ENCODE measurements at places on chromosomes 13 and 19.

DNA sequence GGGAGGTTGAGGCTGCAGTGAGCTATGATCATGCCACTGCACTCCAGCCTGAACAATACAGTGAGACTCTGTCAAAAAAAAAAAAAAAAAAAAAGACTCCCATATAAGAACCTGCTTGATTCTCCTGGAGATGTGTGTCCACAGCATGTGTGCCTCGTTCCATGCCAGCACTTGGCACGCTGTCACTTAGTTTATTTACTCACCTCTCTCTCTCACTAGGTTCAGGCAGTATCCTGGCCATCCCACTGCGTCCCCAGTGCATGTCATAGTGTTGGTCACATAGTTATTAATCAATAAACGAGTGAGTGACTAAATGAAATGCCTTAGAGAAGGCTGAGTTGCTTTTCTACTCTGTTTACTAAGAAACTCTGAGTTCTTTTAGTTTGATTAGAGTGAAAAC is 79.1 kb upstream of the GPR12 start:
- no peak for DNase-seq

GRCh38 chr19:3403489-3404323 is 37.3 kb downstream of the NFIC start:
- DNase-seq: no peak

GRCh38 chr13:24074678-24075077 is 85.8 kb upstream of the SPATA13 start:
- DNase-seq: no peak

DNA sequence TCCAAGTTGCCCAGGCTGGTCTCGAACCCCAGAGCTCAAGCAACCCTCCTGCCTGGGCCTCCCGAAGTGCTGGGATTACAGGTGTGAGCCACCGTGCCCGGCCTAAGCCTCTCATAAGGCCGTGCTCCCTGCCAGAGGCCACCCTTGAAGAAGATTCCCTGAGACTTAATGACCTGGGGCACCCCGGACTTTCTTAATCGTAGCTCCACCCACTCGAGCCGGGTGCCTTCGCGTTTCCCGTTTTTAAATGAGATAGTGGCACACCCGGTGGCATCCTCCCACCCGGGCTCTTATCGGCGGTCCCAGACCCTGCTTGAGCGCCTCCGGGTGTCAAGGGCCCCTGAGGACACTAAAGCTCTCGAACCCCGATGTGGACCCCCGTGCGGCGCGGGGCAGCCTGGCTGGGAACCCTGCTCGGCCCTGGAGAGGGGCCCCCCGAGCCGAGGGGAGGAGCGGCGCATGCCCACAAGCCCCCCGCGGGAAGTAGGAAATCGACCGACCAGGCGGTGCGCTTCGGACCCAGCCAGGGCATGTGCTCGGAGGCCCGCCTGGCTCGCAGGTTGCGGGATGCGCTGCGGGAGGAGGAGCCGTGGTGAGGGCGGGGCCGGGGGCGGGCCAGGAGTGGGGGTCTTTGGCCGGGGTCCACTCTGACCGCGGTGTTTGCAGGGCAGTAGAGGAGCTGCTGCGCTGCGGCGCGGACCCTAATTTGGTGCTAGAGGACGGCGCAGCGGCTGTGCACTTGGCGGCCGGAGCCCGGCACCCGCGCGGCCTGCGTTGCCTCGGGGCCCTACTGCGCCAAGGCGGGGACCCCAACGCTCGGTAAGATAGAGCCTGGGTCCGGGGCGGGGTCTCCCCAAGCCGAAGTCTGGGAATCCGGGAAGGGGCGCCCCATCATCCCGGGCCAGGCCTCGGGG is at the start of gene ANKLE1:
ANKLE1 (plus strand) TSS at position 511 of the 914 bp plus-strand sequence; CDS start at position 531, 20 bp downstream.
- peak; percentile 82 for DNase-seq

GRCh38 chr19:16106121-16106520 is 5.6 kb upstream of the RAB8A start:
- no peak for DNase-seq

- no peak for DNase-seq
Observed at GRCh38 chr13:41645331-41645730, 188.0 kb downstream of the RGCC start.

- DNase-seq: no peak
Observed at GRCh38 chr13:40269086-40269485, 397.4 kb downstream of the FOXO1 start.

- no peak for DNase-seq
Observed at GRCh38 chr19:21047716-21048115, 27.3 kb downstream of the ZNF430 start.

- DNase-seq: no peak
Observed at GRCh38 chr13:72692884-72693514, 34.4 kb downstream of the MZT1 start.

GRCh38 chr13:100658363-100658762 is 16.2 kb downstream of the TMTC4 start:
- no peak for DNase-seq

DNA sequence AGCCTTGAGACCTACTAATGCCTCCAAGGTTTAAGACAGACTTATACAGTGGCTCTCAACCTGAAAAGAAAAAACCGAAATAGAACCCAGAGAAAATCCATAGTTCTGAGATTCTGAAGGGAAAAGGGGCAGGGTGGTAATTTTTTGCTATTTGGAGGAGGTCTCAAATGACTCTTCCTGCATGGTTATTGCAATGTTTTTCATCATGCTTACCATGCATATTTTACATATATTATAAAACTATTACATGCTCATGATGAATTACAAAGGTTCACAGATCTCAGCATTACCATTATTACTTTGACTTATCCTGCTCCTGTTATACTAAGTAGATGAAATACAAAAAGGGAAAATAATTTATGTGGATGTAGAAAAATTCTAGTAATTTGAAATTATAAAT is 47.6 kb downstream of the N4BP2L2 start:
- no peak for DNase-seq

- DNase-seq: no peak
Observed at GRCh38 chr13:75881109-75881775, 245.1 kb downstream of the LMO7 start.

DNA sequence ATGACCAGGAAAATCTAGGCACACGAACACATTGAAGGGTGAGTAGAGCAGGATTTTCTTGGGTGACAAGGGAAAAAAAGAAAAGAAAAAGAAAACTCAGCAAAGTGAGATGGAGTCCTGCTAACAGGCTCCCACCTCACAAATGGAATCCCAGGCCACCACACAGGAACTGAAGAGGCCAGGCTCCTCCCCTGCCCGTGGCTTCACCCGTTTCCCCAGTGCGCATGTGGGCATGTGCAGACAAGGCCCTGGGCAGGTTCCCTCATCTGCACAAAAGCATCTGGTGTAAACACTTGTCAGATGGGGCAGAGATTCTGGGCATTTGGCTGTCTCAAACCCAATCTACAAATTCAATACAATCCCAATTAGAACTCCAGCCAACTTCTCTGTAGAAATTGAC is 24.5 kb downstream of the CFAP97D2 start:
- no peak for DNase-seq

GRCh38 chr13:63855457-63856118 is 2439.9 kb upstream of the PCDH20 start:
- DNase-seq: no peak

DNA sequence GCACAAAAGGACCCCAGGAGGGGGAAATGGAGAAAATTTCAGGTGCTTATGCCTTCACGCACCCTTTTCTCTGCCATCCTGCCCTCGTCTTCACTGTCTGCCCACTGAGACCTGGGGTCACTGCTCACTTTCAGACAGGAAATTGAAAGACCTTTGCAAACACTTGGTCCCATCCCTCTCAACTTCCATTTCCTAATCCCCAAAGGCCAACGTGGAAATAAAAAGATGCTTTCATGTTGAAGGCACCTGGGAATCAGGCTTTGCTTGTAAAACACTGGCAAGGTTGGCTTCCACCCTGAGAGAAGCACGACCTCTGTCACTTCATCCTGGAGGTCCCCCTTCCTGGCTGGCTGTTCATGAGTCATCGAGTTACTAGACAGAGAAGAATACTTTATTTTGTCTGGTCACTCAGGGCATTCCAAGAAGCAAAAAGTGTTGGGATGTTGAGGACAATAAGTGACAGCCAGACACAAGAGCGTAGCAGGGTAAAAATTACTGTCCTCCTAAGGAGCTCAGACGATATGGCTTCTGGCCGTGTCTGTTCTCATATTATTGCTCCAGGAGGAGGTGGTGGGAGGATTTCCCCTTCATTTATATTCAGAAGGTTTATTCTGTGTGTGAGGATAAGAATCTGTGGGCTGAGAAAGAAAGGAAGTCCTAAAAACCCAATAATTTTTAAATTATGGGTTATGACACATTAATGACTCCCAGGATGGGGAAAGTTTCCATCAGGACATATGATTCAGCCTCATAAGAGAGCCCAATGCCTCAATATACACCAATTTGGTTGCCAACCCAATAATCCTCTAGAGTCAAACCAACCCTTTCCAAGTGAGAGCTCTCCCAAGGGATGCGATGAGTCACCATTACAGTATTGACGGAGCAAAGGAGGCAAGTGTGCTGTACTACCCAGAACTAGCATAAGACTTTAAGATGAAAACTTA is 409.0 kb downstream of the COG6 start:
- DNase-seq: no peak

- no peak for DNase-seq
Observed at GRCh38 chr13:108342369-108343289, 73.1 kb downstream of the TNFSF13B start.

DNA sequence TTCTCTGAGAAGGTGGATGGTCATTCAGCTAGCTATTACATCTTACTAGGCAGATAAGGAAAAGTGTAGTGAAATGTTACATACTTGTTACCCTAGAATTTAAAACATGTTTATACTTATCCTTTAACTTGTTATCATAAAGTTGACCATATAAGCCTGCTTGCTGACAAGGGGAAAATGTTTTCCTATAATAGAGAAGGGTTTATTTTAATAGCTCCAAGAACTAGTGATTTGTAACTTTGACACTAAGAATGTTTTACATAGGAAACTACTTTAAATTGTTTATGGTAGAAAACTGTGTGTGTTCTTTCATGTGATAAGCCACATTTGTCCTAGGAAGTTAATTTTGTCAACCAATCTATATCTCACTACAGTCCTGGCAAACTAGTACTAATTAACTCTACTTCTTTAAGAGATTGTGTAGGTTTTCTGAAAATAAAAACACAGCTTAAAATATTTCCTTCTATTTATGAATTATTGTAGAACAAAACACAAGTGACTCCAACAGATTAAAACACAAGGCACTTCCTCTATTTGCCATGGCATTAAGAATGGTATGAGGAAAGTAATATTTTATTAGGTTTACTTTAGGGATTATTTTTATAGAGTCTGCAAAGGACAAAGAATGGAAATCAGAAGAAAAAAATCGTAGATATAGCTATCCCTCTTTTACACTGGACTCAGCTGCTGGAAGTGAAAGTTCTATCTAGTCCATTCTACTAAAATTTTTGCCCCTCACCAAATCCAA is 233.3 kb upstream of the NBEA start:
- DNase-seq: no peak

- DNase-seq: no peak
Observed at GRCh38 chr13:70894258-70894657, 786.0 kb upstream of the KLHL1 start.

DNA sequence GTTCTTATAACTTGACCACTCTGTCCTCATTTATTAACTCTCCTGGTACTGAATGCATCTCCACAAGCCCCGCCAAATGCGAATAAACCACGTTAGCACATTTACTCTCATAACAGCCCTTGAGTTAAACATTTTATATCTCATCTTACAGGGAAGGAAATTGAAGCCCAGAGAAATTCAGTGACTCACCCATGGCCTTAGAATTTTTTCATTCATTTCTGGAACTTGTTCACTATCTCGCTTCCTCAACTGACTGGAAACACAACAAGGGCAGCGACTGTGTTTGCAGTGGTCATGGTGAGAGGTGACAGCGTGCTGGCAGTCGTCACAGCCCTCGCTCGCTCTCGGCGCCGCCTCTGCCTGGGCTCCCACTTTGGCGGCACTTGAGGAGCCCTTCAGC is 39.5 kb downstream of the SERP2 start:
- no peak for DNase-seq

- peak; percentile 31 for DNase-seq
Observed at GRCh38 chr19:17404621-17405249, 695 bp downstream of the BST2 start.

- no peak for DNase-seq
Observed at GRCh38 chr13:35923347-35923746, 207.8 kb downstream of the DCLK1 start.

DNA sequence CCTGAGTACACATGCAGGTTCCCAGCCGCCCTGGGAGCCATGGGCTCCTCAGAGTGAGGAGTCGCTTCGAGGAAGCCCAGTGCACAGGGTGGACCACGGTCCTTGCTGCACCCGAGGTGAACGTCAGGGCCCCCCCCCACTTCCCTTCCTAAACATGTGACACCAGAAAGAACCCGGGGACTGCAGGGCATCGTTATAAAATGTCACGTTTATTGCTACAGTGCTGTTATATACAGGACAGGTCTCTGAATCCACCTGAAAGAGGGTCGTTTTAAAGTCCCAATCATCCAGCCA is 3.8 kb upstream of the UQCR11 start:
- DNase-seq: no peak

DNA sequence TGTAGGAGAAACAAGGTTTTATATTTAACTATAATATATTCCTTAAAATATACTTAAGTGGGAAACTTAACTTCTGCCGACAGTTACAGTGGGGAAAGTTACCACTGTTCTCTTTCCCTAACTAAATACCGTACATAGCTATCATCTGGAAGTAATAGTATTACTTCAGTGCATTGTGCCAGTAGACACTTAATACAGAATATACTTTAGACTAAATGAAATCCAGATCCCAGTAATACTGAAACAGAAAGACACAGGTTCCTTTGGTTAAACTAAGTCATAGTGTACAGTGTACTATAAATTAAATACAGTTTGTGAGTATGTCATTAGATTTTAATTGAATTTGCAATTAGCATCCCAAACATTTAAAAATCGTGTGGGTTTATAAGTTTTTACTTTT is 107.5 kb downstream of the PCCA start:
- DNase-seq: no peak

DNA sequence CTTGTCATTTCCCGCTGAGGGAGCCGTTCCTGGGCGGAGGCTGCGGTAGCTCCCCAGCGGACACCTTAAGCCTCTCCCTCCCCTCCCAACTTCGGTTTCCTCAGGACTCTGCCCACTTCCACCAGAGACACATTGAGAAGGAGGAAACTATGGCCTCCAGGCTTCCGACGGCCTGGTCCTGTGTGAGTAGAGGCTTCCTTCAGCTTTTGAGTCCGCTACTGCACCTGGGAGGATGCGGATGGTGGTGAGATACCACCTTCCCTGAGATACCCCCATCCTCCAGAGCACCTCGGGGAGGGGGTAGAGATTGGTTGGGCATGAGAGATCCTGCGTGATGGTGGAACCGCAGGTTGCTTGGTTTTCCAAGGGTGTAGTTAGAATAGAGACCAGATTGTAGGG is 955 bp downstream of the ZNF274 start:
- no peak for DNase-seq

GRCh38 chr19:57008432-57008831 is 111.4 kb upstream of the USP29 start:
- no peak for DNase-seq

- no peak for DNase-seq
Observed at GRCh38 chr13:51632591-51633362, 48.5 kb downstream of the WDFY2 start.

Measured in stimulated activated naive CD8-positive, alpha-beta T cell treated with anti-CD3 and anti-CD28 coated beads, Interleukin-15, Interleukin-2, amounts not matched to agents 100 U/mL and 50 U/mL, for 24 hours (primary cell).